ENCODE measurements at places on chromosomes 12 and 14.
A peak's percentile ranks its signal among the peaks of the same experiment; 100 is the strongest.

- DNase-seq: no peak
Measured at GRCh38 chr14:102508774-102509745, 516 bp downstream of the ANKRD9 start.

- no peak for DNase-seq
Measured at GRCh38 chr14:60658909-60659585, 9.8 kb upstream of the SIX1 start.

DNA sequence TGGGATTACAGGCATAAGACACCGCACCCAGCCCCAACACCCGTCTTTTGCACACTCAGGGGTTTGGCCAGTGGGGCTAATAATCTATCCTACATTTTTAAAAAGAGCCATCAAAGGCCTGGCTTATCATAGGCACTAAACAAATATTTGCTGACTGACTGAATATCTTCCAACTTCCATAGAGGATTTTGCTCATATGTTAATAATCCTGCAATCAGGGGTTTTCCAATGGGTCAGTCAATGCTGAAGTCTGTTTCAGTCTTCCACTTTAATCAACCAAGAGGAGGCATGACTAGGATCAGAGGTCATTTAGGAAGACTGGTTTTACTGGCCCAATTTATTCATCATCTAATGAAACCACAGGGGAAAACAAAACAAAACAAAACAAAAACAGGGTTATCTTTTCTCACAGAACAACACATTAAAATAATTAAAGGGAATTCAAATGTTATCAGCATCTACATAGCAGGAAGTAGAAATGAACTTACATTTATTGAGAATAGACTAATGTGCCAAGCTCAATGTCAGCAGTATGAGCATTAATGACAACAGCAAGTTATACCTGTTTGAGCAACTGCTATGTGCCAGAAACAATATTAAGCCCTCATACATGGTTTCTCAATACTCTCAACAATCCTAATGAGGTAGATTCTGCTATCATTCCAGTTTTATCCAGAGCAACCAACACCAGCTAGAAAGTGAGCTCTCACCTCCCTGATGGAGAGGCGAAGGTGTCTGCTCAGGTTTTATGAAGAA is 372.2 kb downstream of the EGLN3 start:
- no peak for DNase-seq

GRCh38 chr12:23831739-23832138 is 117.7 kb downstream of the SOX5 start:
- DNase-seq: no peak

- no peak for DNase-seq
Measured at GRCh38 chr12:37666069-37666781, 650.3 kb upstream of the ALG10B start.

GRCh38 chr12:79691511-79692248 is 916 bp upstream of the PAWR start:
- no peak for DNase-seq

- no peak for DNase-seq
Measured at GRCh38 chr14:53325176-53325806, 172.2 kb upstream of the DDHD1 start.

DNA sequence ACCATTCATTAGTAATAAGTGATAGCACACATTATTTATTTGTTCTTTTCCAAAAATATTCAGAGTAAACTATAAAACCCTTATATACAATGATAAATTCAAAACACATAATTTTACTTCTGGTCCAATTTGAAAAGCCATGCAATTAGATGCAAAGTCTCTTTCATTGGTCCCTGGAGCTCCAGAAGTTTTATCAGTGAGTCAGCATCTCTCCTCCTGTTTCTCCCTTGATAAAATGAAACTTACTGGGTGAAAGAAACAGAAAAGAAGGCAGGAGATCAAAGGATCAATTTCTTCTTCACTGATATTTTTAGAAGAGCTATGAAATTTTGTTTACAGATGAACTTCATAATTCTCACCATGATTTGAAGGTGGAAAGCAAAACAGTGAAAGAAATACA is 47.5 kb downstream of the IFNG start:
- DNase-seq: no peak

DNA sequence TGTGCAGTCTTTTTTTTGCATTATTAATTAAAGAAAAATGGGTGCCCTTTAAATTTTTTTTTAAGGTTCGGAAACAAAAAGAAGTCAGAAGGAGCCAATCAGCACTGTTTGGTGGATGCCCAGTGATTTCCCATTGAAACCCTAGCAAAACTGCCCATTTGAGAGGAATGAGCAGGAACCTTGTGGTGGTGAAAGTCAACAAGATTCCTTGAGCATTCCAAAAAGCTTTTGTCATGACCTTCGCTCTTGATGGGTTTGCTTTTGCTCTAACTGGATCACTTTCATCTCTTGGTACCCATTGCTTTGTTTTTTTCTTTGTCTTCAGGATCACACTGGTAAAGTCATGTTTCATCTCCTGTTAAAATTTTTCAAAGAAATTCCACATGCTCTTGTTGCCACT is 54.1 kb downstream of the ADIPOR2 start:
- DNase-seq: no peak

DNA sequence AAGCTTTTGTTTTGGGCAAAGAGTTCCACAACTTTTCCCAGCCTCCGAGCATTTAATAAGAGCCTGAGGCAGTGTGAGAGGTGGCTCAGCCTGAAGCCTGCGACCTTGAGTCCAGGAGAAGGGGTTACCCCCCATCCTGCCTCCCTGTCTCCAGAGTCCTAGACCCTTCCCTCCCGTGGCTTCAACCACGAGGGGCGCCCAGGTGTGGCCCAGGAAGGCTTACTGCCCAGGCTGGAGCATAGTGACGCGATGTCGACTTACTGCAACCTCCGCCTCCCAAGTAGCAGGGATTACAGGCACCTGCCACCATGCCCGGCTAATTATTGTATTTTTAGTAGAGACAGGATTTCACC is 641 bp downstream of the LRRC43 start:
- no peak for DNase-seq

- DNase-seq: no peak
Measured at GRCh38 chr12:57590479-57590863, 521 bp upstream of the PIP4K2C start.

GRCh38 chr12:120013659-120014380 is 24.8 kb downstream of the BICDL1 start:
- DNase-seq: no peak

DNA sequence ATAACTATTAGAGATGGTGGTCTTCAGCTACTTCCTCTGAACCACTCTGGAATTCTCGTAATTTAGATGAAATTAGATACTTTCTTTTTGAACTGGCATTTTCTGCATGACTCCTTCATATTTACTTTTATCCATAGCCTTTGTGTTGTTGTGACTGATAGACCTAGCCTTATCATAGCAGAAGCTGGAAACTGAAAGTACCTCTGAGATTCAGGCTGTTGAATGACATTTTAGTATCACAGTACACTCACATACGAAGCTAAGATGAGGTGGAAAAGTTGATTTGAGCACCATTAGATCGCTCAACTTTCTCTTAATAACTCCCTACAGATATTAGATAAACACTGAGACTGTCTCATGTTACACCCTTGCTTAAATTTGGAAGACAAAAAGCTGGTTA is 525.1 kb upstream of the FBXO33 start:
- no peak for DNase-seq

DNA sequence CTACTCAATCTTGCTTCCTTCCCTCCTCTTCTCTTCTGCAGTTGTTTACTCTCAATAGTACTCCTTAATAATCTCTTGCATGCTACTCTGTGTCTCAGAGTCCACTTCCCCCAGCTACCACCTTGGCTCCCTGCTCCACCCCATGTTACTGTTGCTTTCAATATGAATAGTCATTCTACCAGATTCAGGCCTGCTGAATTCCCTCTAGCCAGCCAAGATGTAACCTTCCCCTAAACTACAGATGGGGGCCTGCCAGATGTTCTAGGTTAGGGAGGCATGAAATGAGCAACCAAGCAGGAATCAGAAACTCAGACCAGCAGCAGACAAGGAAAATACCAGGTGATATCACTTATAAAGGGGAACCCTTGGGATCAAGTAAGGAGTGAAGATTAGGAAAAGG is 392.1 kb upstream of the DDHD1 start:
- no peak for DNase-seq

DNA sequence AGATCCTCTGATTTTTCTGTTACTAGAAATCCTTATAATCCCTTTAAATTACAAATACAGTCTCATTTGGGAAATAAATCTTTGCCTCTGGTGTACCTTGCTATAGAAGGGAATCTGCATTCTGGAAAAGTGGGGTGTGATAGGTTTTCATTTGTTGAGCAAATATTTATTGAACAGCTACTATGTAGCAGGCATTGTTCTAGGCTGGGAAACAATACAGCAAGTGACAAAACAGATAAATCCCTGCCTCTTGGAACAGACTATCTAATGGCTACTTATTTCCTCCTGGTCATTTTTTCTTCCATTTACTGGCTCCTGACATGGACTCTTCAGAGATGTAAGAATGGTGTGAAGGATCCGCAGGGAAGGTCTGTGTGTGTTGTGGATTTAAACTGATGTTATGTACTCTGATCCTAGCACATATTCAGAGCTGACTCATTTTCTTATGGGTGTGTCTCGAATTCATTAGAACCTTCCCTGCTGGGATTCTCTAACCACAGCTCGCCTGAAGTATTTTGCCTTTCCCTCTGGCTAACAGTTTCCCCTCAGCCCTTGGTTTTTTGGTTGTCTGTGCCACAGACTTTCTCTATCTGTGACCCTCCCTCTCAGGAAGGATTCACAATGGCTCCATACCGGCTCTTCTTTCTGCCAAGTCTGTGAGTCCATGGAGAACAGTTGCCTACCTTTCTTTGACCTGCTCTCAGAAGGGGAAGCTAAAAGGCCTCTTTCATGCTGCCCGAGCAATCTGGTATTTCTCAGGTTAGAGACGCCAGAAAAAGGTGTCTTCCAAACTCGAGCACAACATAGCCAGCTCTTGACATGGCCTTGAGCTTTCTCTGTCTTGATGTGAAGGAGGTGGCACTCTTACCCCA is 53.7 kb downstream of the TMTC2 start:
- DNase-seq: no peak

GRCh38 chr12:121975021-121975420 is 46.7 kb upstream of the BCL7A start:
- no peak for DNase-seq

DNA sequence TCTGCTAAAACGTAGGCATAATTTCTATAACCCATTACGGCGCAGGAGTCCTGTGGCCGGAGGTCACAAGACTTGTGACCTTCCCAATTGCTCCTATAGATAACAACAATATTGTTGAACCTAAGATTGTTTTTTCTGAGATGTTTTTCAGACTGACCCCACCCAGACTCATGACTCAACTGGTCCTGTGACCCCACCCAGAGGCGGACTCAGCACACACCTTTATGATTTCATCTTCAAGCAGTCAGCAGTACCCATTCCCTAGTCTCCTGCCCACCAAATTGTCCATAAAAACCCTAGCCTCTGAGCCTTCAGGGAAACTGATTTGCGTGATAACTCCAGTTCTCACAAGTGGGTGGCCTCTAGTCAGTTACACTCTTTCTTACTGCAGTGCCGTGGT is 5.9 kb upstream of the PPP4R3A start:
- no peak for DNase-seq

DNA sequence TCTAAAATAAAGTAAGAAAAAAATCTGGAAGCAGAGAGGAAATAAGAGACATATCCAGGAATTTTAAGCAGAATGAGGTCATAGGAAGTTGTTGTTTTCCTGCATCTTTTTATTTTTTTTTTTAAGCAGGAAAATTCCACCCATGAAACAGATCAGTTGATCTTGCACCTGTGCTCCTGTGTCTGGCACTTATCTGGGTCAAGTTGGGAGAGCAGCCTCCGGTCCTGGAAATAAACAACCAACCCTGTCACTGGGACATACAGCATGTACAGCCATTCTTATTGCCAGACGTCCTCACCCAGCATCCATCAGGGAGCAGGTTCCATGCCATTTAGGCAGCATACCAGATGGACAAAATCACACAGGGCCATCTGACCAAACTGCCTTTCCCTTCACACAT is 266.0 kb upstream of the BTG1 start:
- no peak for DNase-seq

GRCh38 chr12:47717443-47718193 is 7.7 kb downstream of the ENDOU start:
- peak; percentile 67 for DNase-seq

GRCh38 chr12:104420868-104421267 is 35.9 kb upstream of the CHST11 start:
- DNase-seq: no peak

- DNase-seq: no peak
Measured at GRCh38 chr12:47366579-47366978, 286.8 kb upstream of the AMIGO2 start.

GRCh38 chr14:94480809-94481208 is 4.8 kb upstream of the SERPINA9 start:
- no peak for DNase-seq

- no peak for DNase-seq
Measured at GRCh38 chr12:94255006-94255405, 106.6 kb downstream of the PLXNC1 start.
